ENCODE measurements at places on chromosomes 3 and 15.

DNA sequence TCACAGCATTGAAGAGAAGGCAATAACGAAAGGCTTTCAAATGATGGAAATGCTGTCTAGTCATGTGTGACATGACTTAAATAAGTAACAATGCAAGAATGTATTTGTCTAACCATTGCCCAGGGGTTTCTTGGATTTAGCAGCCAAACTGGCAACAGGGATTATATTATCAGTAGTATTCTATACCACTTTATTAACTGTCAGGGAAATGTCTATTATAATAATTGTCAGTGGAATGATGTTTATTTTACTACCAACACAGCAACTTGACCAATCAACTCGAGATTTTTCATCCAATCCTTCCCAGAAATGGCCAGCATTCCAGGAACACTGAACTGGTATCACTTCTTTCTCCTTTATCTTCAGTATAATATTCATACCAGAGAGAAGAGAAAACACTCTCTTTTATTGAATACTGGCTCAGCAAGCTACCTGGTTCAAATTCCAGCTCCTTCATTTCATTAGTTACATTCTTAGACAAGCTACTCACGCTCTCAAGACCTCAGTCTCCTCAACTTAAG lies 66.2 kb downstream of the FOXP1 start:
- no peak for DNase-seq

DNA sequence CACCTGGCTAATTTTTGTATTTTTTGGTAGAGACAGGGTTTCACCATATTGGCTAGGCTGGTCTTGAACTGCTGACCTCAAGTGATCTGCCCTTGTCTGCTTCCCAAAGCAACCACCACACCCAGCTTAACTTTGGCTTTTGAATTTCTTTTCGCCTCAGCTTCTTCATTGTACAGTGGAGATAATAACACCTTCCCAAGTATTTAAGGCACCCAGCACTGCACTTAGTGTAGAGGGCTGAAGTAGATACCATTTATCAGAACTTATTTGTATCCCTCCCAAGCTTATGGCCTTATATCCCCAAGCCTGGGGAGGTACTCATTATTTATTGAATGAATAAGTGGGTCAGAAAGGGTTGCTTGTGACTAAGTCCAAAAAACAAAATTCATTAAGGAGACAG lies 2.3 kb downstream of the SQOR start:
- no peak for DNase-seq

GRCh38 chr15:44573386-44573785 lies 36.4 kb downstream of the EIF3J start:
- DNase-seq = no peak

DNA sequence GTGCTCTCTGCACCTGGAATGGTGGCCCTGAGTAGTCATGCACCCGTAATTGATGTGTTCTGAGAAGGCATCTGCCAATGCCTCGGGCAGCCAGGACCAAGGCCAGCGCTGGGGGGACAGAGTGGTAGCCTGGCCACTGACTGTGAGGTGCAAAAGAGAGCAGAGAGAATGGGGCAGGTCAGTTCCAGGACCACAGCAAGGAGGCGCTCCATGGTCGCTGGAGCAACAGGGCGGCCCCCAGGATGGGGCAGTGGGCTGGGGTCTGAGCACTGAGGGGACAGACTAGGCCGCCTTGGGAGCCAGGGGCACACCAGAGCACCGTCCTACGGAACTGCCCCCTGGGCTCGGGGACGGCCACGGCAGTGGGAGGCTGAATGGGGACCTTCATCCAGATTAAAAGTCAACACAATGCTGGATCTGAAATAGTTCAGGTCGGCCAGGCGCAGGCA lies 48.3 kb upstream of the IQSEC1 start:
- DNase-seq = no peak

DNA sequence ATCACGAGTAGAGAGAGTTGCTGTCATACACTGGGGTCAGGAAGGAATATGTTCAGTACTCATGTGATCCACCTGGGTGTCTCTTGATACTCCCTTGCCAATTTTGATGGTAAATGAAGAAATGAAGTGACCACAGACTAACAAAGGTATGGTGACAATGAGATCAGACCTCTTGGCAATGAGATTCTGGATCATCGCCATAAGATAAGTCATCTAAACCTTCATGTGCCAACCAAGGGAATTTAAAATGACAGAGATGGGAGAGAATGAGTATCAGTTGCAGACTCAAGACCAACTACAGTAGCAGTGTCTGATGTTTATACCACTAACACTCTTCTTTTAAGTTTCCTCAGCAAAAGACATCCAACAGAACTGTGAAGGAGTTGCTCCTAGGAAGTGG lies 601.0 kb downstream of the MECOM start:
- DNase-seq = no peak

DNA sequence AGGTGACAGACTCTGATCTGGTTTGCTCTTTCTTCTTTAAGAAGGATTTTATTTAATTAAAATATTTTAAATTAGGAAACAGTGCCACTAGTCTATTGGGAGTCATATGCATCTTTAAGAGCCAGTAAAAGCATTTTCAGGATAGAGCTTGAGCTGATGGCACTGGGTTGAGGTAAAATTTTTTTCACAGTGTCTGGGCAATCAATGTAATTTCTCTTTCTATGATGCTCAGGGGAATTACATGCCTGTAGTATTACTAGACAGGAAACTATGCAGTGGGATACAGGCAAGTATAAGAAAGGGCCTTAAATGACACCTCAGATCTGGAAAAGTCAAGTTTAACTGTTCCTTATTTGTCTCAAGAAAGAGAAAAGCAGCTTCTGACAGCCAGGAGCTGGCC lies 76.4 kb downstream of the GAP43 start:
- no peak for DNase-seq
